ENCODE measurements at places on chromosomes 7 and 10. TPM values are rescaled to one million over a fixed set of nuclear protein-coding genes. Genes with fewer than 3 reads are reported as not detected.

GDF10 gene
- total RNA-seq, result not detected

ACHE gene
- 2.6 TPM for total RNA-seq

TMEM139 gene
- 1.3 TPM for total RNA-seq

EIF3B gene
- 256 TPM for total RNA-seq

PTF1A gene
- total RNA-seq, result not detected

SPDYE6 gene
- total RNA-seq, result not detected

URGCP gene
- 27.7 TPM for total RNA-seq

FAM131B gene
- total RNA-seq, result 0.43 TPM

CALCR gene
- not detected for total RNA-seq

ARHGAP22 gene
- total RNA-seq, result 3.1 TPM
